ENCODE measurements at places on chromosomes 6 and 20.

- DNase-seq: no peak
These were observed 136.7 kb upstream of the RNF217 start for GRCh38 chr6:124825564-124825963.

- no peak for DNase-seq
These were observed 260.7 kb upstream of the ECI2 start for GRCh38 chr6:4396044-4396443.

DNA sequence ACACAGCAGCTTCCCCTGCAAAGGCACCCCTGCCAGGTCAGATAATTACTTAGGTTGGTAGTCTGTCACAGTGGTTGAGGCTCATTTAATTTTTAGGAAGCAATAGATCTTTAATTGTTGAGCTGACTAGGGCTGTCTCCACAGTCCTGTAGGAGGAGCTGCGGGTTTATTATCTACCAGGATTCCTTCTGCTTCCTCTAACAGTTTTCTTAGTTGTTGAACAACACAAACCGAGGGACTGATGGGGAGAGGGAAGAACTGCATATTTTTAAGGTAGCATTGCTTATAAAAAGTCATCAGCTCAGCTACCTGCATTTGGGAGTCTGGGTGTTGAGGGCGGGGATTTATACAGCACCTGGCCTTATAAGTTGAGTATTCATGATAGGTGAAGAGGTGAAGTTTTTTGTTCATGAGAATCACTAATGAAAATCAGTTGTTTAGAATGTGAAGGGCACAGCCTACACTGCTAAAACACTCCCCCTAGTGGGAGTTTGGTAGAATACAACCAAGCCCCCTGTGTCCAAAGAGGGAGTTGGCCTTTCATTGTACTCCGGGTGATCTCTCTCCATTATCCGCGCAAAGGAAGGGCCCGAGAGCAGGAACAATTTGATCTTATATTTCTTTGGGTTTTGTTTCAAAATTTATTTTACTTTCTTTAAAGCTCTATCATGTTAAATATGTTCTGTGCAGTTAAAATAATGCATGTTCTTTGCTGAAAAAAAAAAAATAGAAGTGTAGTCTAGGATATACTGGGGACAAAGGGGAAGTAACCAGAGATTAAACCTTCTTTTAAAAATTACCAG is 69.6 kb downstream of the SSR1 start:
- no peak for DNase-seq

GRCh38 chr6:77778527-77778926 is 125.7 kb downstream of the MEI4 start:
- no peak for DNase-seq

DNA sequence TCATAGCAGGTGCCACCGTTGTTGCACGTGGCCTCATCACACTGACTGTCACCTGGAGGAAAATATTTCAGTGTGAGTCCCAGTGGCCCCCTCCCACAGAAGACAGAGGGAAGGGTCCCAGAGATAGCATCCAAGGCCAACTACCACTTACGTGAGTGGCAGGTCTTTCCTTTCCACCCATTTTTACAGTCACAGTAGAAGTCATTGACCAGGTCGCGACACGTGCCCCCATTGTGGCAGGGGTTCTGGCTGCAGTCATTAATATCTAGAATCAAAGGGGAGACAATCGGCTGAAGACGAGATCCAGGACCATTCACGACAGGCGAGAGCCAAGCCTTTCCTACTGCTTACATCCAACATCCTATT is 28.6 kb downstream of the JAG1 start:
- DNase-seq: no peak

DNA sequence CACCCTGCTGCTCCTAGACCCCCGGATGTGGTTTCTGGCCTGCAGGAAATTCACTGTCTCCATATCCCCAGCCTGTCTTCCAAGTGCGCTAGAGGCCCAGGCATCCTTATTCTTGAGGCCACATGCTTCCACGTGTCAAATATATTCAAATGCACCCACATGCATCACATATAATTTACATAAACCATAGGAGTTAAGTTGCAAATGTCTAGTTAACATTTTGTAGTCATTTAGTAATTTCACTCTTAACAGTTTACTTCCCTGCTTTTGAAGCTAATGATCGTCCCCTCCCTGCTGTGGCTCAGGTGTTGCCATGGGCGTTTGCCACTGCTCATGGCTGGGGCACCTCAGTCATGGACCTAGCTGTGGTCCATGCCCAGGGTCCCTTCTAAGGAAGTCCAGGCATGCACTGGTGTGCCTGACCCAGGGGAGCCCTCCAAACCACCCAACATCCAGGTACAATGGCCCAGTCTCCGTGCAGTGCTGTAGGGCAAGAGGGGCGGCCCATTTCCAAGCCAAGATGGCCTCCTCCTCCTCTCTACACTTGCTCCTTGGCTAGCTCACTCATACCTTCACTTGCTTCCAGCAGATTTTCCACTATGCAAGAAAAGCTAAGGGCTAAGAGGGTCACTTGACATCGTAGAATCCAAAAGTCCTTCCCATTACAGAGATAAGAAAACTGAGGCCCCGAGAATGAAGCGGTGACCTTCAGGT is 42.4 kb downstream of the FGD2 start:
- DNase-seq: no peak

DNA sequence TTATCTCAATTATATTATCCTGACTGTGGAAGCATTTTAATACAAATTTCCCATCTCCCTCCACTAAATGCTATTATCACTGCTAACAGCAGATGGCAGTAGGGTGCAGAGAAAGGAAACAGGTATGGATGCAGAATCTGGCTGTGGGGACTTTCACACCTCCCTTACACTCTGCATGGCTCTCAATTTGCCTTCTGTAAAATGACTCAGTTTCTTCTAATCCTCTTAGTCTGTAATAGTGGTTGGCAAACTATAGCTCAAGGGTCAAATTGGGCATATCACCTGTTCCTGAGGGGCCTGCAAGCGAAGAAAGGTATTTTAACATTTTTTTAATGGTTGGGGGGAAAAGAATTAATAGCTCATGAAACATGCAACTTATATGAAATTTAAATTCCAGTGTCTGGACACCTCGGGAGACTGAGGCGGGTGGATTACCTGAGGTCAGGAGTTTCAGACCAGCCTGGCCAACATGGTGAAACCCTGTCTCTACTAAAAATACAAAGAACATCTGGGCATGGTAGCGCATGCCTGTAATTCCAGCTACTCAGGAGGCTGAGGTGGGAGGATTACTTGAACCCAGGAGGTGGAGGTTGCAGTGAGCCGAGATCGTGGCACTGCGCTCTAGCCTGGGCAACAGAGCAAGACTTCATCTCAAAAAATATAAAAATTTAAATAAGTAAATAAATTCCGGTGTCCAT is 83.5 kb downstream of the ZMYND8 start:
- DNase-seq: peak; percentile 18

DNA sequence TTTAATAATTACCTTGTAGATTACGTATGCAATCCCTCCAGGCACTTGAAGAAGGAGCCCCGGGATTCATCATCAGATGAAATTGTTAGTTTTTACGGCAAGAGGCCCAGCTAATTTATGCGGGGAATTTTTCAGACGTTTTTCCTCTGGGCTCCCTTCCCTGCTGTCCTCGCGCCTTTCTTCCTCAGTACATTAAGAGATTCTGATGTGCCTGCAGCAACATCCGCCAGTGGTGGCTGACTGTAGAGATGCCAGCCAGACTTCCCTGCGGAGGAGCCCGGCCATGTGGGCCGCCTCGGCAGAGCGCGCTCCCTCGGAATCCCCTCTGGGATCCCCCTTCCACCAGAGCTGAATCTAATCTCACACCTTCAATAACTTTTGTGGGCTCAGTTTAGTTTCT is 46.4 kb upstream of the POU3F2 start:
- DNase-seq: no peak

DNA sequence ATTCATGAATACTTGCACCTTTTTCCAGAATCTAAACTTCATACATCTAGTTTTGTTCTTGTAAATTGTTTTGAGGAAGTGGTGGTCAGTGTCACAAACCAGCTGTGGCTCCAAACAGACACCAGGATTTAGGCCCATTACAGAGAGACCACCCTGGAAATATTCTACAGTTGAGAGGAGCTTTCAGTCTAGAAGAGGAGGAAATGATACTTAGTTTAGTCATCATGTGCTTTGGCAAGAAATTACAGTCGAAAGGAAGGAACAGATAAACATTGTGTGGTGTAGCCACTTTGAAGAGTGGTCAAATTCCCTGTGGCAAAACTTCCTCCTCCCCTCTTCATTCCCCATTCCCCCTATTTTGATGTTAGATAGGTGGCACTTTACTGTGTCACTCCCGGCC is 15.7 kb downstream of the DCBLD1 start:
- DNase-seq: no peak

DNA sequence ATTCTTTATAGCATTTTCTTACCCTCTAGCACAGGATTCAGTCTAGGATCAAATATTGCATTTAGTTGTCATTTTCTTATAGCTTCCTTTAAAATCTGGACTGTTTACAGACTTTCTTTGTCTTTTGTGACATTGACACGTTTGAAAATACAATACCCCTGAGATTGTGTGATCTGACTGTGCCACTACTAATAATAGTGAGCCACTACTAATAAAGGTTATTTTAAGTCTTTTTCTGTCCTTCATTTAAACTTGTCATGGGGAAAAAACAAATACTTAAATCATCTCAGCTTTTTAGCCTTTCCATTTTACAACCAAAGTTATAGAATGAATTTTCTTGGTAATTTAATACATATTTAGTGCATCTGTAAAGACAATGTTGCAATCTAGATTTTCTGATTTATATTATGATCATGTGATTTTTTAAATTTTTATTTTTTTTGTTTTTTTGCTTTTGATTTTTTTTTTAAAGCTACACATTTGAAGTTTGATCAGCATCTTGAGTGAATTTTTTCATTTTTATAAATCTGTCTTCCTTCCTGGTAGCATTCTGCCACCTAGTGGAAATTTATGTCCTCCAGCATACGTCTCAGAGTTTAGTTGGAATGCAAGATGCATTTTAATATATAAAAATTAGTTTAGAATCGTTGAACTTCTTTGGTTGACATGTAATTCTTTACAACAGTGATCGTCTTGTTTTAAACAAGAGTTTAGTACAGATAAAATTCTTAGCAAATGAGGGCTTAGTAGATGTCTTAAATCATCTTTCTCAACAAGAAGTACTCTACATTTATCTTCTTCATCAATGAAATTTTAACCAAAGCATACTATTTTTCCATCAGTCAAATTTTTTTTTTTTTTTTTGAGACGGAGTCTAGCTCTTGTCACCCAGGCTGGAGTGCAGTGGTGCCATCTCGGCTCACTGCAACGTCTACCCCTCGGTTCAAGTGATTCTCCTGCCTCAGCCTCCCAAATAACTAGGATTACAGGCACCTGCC is 119.4 kb downstream of the NCOA3 start:
- no peak for DNase-seq

GRCh38 chr20:15122613-15123012 is 785.2 kb upstream of the FLRT3 start:
- no peak for DNase-seq

DNA sequence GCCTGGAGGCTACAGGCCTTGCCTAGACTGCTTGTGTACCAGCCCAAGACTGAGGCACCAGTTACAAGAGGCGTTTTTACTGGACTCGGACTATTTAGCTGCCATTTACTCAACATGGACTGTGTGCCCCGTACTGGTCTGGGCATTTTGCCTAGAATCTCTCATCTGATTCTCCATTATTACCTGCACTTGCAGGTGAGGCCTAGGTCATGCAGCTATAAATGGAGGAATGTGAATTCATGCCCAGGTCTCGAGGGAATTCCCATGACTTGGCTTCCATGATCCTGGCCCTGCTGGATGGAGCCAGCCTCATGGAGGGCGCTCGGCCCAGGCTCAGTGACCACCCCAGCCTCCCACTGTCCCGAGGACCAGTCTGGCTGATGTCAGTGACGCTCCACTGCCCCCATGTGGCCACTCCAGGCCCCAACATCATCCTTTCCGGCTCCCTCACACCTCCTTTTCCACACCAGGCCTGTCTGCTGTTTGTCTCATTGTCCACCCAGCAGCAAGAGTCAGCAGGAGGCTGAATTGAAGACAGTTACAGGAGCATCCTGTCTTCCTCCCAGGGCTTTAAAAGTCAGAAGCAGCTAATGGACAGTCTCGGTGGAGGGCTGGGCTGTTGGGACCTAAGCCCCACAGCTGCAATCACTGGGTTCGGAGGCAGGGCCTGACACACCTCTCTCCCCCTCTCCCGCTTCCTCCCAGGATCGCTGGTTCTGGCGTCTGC is 8.7 kb downstream of the MMP24OS start:
- DNase-seq: peak; percentile 74

DNA sequence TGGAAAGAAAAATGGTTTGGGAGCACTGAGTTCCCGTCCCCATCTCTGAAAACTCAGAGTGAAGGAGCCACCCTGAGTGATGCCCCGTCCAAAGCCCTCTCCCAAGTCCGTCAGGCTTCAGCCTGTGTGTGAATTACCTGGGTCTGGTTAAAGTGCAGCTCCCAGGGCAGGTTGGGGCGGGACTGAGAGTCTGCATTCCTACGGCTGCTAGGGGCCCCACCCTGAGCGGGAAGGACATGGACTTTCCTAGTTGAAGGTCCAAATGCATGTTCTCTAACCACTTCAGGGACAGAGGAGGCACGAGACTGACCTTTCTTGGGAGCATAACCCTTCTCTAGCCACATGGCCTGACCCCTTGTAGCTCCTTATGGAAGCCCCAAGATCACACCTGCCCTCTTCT is 97.2 kb downstream of the SYNDIG1 start:
- DNase-seq: no peak

- no peak for DNase-seq
These were observed 476 bp downstream of the MEA1 start for GRCh38 chr6:43013097-43013842.

- no peak for DNase-seq
These were observed 18.2 kb downstream of the TCF15 start for GRCh38 chr20:591941-592340.

GRCh38 chr20:47295921-47296426 is 60.5 kb downstream of the ZMYND8 start:
- DNase-seq: no peak

GRCh38 chr20:14984305-14984704 is 646.9 kb upstream of the FLRT3 start:
- DNase-seq: no peak

- no peak for DNase-seq
These were observed 12.9 kb upstream of the GCM1 start for GRCh38 chr6:53161481-53162009.

- DNase-seq: peak; percentile 56
These were observed 59.6 kb downstream of the RAB44 start for GRCh38 chr6:36757206-36757605.

DNA sequence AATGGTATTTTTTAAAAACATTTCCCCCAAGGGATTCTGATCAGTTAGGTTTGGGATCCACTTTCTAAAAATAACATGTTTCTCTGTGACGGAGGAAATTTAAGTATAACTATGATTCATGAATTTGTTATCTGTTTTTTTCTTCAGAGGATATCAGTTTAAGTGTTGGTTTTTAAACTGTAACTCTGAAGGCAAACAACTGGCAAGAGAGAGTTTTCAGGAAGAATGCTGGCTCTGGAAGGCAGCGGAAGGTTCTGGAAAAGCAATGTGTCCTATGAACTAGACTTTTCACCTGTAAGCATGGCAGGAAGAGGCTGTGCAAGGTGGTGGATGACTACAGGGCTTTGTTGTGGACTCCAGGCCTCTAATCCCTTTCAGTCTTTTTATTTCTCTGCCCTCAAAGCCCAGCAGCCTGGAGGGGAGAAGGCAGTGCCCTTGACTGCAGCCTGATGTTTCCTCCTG is 153.1 kb downstream of the GMPR start:
- DNase-seq: no peak

- no peak for DNase-seq
These were observed 11.7 kb upstream of the PTPRK start for GRCh38 chr6:128532136-128532535.
